ENCODE measurements at places on chromosomes 1 and 21.
A peak's percentile ranks its signal among the peaks of the same experiment; 100 is the strongest.

DNA sequence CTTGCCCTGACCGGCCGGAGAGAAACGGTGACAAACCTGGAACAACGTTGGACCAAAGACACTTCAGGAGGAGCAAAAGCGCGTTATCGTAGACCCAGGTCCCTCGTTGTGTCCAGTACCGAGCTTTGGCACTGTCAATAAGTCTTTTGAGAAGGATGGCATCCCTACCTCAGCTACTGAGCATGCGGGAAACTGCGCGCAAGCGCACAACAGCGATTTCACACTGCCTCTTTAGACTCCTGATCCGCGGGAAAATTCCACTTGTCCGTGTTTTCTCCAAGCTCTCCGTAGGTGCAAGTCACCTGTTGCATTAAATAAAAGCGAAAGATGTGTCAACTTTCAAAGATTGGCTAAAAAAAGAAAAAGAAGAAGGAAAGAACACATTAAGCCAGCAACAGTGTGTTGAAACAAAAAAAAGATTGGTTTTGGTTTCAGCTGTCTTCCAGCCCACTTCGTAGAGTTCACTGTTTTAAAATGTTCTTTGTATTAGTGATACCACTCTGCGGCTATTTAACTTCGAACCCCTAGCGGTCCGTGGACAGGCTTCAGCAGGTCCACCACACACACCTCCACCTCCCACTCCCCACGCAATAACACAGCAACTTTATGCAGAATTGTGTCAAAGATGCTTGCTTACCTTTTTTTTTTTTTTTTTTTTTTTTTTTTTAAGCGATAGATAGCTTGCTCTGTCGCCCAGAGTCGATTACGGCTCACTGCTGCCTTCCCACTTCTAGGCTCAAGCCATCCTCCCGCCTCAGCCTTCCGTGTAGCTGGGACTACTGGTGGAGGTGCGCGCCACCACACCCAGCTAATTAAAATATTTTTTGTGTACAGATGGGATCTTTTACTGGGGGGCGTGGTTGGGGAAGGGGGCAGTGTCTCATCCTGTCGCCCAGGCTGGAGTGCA lies at the start of gene BPNT1:
Gene BPNT1 (minus strand): TSS at position 139 of the 907 bp plus-strand sequence. CDS start 9,942 bp downstream, outside the sequence.
- peak; percentile 97 for DNase-seq

DNA sequence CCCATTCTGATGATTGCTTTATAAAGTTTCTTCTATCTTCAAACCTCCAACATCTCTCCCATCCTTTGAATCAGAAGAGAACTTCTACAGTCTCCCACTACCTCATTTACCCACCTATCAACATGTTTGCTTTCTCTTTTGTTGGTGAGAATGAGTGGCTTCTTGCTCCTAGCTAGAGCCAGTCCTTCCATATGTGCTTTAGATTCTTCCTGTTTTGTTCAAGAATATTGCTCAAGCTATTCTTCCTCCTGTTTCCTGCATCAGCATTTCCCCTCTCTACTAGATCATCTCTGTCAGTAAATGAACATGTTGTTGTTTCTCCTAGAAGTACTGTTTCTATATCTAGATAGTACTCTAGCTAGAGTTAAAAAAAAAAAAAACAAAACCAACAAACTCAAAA lies 6.3 kb downstream of the ATF6 start:
- no peak for DNase-seq

GRCh38 chr1:105874621-105875020 lies 1181.9 kb upstream of the PRMT6 start:
- no peak for DNase-seq

- no peak for DNase-seq
These were observed 49.3 kb downstream of the STX6 start for GRCh38 chr1:180973369-180973768.

DNA sequence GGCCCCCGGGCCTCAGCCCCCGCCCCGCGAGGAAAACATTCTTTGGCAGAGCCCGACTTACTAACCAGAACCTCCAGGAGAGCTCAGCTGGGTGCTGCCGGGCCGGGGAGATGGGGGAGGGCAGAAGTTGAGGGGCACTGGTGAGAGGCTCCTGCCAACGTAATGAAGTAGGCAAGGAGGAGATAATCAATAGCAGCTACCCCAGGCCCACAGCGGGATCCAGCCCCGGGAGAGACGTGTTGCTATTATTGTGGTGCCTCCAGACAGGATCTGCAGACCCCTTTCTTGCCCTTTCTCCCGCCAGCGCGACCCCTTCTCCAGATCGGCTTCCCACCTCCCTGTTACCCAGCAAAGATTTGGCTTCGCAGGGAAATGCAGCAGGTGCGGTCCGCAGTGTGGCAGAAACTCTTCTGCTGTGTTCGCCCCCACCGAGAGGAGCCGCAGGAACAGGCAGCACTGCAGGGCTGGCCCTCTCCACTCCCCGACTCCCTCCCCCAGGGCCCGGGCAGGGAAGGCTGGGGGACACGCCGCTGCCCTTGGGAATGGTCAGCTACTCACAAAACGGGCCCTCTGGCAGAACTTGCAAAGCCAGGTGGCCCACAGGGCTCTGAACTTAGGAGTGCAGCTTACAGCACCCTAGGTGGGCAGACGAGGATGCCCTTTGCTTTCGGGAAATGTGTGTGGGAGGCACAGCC lies 1.5 kb upstream of the KCNA2 start:
- no peak for DNase-seq

DNA sequence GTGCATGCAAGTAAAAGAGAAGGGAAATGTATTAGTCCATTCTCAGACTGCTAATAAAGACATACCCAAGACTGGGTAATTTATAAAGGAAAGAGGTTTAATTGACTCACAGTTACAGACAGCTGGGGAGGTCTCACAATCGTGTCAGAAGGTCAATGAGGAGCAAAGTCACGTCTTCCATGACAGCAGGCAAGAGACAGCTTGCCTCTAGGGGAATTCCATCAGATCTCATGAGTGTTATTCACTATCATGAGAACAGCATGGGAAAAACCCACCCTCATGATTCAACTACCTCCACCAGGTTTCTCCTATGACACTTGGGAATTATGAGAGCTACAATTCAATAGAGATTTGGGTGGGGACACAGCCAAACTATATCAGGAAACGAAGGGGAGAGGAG lies 8.1 kb downstream of the KRTAP21-3 start:
- DNase-seq, result no peak

GRCh38 chr1:186418503-186418902 lies 42.4 kb downstream of the PDC start:
- no peak for DNase-seq

GRCh38 chr1:160743266-160743665 lies 4.2 kb downstream of the SLAMF7 start:
- no peak for DNase-seq

DNA sequence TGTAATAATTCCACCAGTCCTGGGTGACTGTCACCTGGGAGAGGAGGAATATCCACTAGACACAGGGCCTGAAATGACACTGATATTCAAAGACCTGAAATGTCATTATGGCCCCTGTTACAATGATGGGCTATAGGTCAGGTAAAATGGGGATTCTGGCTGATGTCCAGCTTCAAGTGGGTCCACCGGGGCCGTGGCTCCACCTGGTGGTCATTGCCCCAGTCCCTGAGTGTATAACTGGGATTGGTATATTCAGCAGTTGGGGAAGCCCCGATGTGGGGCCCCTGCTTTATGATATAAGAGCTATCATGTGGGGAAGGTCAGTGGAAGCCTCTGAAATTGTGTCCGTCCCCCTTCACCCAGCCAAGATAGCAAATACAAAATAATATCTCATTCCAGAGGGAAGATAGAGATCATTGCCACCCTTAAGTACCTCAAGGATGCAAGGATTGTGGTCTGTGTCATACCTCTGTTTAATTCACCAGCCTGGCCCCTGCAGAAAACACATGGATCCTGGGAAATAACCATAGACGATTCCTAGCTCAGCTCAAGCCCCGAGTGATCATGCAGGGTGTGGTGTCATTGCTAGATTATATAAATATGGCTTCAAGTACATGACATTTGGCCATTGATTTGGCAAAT lies 19.4 kb downstream of the PLEKHO1 start:
- DNase-seq, result peak; percentile 86
